A673 (cell line): ENCODE measurements at places on chromosomes 12 and 14. TPM values are rescaled to one million over a fixed set of nuclear protein-coding genes. Genes with fewer than 3 reads are reported as not detected.

The SLC5A8 gene
- not detected in 2 replicates for total RNA-seq

The TPPP2 gene
- total RNA-seq, result not detected in 2 replicates

The CLEC6A gene
- total RNA-seq, result not detected in 2 replicates

The TAS2R13 gene
- total RNA-seq, result 1.5 and 2.3 TPM in 2 replicates

The PDE3A gene
- total RNA-seq, result 0.61 and 0.80 TPM in 2 replicates

The CLEC14A gene
- not detected in 2 replicates for total RNA-seq

The RARG gene
- total RNA-seq, result 14.0 and 20.3 TPM in 2 replicates

The HOXC4 gene
- total RNA-seq, result 9.6 and 9.8 TPM in 2 replicates

The IL26 gene
- total RNA-seq, result not detected in 2 replicates

DNA sequence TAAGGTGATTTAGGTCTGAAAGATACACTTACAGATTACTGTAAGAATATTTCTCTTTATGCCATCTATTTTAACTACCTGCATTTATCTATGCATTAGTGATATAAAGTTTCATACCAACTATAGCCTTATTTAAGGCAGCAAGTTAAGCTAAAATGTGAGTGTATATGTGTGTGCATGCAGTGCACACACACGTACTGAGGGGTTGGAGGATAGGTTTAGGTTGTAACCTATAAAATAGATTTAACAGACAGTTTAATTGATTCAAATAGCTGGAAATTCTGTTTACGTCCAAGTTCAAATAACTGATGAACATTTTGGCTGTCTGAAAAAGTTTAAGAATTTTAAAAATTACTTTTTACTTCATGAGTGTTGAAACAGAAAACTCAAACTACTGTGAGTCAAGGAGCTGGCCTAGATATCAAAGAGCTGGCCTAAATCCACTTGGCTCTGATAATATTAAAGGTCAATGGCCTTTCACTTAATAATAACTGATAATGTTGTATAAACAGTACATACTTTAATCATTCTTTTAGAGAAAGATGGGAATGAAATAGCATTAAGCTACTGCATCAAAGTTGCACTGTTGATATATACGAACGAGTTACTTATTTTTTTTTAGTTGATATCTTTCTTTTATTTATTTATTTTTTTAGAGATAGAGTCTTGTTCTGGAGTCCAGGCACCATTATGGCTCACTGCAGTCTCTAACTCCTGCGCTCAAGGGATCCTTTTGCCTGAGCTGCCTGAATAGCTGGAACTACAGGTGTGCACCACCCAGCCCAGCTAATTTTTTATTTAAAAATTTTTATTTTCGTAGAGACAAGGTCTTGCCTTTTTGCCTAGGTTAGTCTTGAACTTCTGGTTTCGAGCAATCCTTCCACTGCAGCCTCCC, 13.8 kb upstream of the KCNJ8 start:
- no peaks in the 10 kb centered on the region for H3K36me3 ChIP-seq
- H3K4me1 ChIP-seq, result no peaks in the 10 kb centered on the region

- no peak for DNase-seq
- H3K36me3 ChIP-seq, result no peaks in the 10 kb centered on the region
- no peaks in the 10 kb centered on the region for H3K27me3 ChIP-seq
- no peak overlapping the region for H3K4me3 ChIP-seq
- H3K27ac ChIP-seq, result no peak overlapping the region
These were observed 178.7 kb upstream of the SOX5 start for GRCh38 chr12:24127919-24128721.

- H3K4me3 ChIP-seq, result no peak overlapping the region
- H3K27me3 ChIP-seq, result no peaks in the 10 kb centered on the region
- no peaks in the 10 kb centered on the region for H3K4me1 ChIP-seq
These were observed 6.5 kb upstream of the HCFC2 start for GRCh38 chr12:104057771-104058197.

DNA sequence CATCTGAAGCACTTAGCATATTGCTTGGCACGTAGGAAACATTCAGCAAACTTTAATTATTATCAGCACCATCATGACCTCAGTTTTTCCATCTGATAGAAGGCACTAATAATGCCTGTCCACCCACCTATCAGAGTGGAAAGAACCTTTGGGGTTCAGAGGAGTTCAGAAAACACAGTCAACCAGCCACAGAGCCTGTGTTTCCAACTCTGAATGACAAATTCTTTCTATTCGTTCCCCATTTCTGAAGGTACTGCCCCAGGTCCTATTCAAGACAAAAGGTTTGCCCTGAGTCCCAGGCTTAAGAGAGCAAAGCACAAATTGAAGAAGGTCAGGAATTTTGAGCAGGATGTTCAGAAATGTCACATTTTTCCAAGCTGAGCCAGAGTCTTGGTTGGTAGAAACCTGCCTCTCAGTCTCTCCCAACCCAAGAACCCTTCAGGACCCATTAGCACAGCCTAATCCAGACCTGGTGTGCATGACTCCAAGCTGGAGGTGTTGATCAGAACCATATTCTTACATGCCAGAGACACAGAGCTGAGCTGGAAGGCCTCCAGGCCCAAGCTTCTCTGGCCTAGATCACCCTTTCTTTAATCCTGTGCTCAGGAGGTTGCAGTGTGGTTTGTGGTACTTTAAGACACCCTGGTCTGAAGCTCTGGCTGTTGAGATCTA, 114.4 kb downstream of the TBX5 start:
- H3K4me3 ChIP-seq, result no peak overlapping the region
- no peak overlapping the region for H3K27ac ChIP-seq
- H3K4me1 ChIP-seq, result no peaks in the 10 kb centered on the region
- H3K27me3 ChIP-seq, result no peaks in the 10 kb centered on the region
